ENCODE measurements at places on chromosomes 11 and 22.

- DNase-seq: no peak
Observed at GRCh38 chr11:127376301-127376700, 375.7 kb upstream of the KIRREL3 start.

DNA sequence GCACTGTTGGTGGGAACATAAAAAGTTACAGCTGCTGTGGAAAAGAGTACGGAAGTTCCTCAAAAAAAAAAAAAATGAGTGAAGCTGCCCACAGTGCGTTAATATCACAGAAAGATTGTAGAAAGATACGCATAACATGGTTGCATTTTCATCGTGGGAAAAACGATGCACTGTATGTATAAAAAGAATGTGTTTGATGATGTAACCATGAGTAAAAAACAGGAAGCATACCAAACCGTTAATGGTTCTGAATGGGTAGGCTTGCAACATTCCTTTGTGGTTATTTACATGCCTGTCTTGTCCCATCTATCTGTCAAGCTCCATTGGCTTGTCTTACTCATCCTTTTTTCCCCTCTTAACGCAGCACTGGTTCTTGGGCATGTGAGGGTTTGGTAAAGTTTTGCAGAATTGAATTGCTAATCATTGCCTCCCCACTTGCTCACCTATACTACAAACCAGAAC is 33.8 kb upstream of the DKK3 start:
- no peak for DNase-seq

- DNase-seq: no peak
Observed at GRCh38 chr11:119478711-119479285, 55.8 kb upstream of the THY1 start.

DNA sequence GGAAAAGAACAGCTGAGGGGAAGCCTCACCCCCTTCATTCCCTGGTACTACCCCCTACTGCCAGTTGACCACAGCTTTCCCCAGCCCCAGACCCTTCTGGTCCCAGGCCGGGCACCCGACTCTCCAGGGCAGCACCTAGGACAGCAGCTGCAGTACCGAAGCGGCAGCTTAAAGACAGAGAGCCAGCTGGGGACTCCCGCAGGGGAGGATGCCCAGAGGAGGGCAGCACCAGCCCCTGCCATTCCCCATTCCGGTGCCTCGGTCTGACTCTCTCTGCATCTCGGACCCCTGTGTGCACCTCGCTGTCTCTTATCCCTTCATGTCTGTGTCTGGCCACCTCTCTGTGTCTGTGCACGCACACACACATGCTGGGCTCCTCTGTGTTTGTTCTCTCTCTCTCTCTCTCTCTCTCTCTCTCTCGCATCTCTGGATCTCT is 9.4 kb downstream of the IGSF9B start:
- DNase-seq: peak; percentile 70

DNA sequence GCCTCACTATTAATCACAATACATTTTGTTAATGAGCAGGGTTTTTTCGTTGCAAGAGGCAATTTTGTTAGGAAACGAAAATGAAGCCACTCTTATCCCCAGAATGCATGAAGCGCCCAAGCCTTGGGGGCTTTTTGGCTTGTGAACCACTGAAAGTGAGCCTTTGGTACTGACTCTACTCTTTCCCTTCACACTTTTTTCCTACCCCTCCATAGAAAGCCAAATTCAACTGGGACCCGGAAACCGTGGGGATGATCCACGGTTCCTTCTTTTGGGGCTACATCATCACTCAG is 4.8 kb downstream of the SLC17A6 start:
- DNase-seq: no peak

DNA sequence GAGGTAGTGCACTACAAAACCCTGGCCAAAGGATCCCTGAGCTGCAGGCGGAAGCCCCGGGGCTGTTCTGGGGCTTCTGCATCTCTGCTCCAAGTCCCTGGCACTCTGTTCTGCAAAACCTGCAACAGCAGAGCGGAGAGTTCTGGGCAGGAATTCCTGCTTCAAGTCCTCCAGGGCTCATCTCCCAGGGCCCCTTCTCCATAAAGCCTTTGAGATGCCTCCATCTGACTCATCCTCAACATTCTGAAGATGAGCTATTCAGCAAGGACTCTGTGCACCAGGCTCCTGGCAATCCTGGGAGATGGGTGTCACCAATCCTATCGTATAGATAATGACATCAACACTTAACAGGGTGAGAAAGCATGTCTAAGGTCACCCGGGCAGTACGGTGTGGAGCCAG is 19.3 kb downstream of the SYN3 start:
- no peak for DNase-seq

Data from stimulated activated naive CD8-positive, alpha-beta T cell treated with anti-CD3 and anti-CD28 coated beads, Interleukin-15, Interleukin-2, amounts not matched to agents 100 U/mL and 50 U/mL, for 24 hours (primary cell).